Foreskin fibroblast (primary cell): ENCODE measurements at places on chromosomes 16 and 17.

- no peak for DNase-seq
Observed at GRCh38 chr17:78558989-78559388, 18.2 kb downstream of the DNAH17 start.

GRCh38 chr17:49195751-49196150 is 14.6 kb downstream of the GNGT2 start:
- no peak for DNase-seq

- peak; percentile 87 for DNase-seq
Observed at GRCh38 chr17:8057691-8058114, 18.8 kb downstream of the ALOX15B start.

DNA sequence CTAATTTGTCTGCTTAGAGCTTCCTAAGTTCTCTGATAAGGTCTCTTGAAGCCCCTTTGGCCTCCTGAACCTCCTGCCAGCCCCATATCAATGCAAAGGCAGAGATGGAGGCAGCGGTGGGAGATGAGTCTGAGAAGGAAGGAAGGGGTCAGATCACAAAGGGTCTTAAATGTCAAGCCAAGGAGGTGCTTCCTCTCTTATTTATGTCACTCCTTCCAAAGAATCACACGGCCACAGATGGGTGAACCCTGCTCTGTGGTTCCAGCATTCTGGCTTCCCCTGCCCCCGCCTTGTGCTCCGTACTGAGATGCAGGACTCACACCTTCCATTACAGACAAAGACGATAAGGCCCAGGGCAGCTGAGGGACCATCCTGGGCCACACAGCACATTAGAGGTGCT is 96.3 kb downstream of the GSG1L start:
- DNase-seq = no peak

DNA sequence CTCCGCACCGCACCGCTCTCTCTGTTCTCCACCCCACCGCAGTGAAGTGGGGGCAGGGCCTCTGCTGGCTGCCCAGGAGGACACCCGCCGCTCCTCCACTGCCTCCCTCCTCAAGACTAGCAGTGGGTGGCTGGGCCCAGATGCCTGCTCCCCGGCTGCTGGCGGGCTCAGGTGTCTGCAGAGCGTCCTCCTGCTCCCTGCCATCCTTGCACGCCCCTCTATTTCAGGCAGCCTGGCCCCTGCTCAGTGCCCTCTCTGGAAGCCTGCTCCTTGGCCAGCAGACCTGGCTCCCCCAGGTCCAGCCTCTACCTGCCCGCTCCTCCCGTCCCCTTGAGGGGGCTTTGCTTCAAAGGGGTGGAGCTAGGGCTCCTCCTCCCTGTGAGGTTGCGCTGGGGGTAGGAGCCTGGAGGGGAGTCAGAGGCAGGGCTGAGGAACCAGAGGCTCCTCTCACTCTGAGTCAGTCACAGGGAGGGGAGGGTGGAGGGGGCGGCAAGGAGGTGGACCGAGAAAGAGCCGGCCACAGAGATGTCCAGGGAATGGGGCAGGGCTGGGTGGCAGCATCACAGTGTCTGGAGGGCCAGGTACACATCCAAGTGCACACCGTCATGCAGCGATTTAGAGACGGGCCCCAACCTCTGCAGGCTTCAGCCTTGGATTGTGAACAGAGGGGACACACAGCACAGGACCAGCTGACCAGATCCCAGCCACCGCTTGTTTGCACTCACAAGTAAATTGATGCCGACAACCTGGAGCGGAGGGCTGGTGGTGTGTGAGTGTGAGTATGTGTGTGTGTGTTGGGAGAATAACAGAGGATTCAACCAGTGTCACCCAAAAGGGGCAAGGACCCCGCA is 9.8 kb upstream of the TMEM92 start:
- peak; percentile 66 for DNase-seq

DNA sequence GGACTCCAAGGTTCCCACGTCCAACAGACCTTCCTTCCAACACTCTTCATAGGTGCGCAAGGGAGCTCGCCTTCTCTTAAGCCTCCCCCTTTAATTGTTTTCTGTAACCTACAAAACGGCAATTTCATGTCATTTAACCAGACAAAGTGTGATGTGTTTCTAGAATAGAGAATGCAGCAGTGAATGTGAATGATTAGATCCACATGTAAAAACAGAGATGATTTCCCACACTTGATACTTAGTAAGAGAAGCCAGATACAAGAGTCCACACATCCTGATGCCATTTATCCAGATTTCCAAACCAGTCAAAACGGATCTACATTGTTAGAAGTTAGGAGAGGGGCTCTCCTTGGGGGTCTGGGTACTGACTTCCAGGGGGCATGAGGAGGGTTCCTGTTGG is 89.3 kb downstream of the IRF8 start:
- DNase-seq = no peak

DNA sequence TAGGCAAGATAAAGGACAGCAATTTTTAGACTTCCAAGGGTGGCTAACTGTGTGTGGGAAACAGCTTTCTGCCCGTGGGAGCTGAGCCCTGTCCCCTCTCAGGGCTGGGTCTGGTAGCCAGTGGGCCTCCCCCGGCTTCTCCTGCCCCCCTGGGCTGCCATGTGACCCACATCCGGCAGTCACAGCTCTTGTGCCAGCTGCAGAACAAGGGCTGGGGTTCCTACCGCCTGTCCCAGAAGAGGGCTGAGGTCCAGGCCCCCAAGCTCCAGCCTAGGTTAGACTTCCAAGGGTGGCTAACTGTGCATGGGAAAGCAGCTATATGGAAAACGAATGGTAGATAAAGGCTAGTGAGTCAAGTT is 6.1 kb downstream of the GAST start:
- no peak for DNase-seq

DNA sequence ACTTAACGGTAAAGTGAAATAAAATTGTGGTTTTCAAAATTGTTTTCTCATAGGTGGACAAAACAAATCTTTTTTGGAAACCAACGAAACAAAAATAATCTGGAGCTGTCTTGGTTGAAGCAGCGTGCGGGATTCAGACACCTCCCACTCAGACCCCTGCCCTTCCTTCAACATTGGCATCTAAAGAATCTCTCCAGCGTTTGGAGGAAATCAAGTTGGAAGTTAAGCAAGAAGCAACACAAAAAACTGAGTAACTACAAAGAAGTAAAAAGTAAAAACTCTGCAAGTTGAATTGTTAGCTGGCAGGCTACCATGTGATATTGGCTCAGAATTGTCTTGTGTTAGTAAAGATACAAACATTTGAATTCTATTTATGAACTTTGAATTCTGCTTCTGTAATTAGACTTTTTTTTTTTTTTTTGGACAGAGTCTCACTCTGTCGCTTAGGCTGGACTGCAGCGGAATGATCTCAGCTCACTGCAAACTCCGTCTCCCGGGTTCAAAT is 361.0 kb upstream of the PMFBP1 start:
- DNase-seq = no peak

GRCh38 chr17:66585472-66585871 is 249.4 kb upstream of the CACNG5 start:
- no peak for DNase-seq

DNA sequence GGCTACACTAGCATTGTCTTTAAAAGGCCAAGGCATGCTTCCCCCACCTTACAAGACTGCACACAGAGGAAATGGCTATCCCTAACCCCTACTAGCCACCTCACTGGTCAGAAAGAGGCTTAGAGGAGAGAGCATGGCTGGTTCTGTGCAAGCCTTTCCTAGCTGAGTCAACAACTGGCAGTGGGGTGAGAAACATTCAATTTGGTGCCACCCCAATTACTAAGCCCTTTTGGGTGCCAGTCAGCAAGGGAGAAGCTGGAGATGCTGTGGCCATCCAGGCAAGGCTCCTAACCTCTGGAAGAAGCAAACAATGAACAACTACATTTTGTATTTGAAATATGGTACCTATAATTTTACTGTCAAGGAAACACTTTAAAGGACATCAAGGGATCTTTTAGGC is 4.7 kb upstream of the KAT7 start:
- DNase-seq = no peak

GRCh38 chr16:74015953-74016352 is 280.7 kb upstream of the PSMD7 start:
- DNase-seq = no peak

DNA sequence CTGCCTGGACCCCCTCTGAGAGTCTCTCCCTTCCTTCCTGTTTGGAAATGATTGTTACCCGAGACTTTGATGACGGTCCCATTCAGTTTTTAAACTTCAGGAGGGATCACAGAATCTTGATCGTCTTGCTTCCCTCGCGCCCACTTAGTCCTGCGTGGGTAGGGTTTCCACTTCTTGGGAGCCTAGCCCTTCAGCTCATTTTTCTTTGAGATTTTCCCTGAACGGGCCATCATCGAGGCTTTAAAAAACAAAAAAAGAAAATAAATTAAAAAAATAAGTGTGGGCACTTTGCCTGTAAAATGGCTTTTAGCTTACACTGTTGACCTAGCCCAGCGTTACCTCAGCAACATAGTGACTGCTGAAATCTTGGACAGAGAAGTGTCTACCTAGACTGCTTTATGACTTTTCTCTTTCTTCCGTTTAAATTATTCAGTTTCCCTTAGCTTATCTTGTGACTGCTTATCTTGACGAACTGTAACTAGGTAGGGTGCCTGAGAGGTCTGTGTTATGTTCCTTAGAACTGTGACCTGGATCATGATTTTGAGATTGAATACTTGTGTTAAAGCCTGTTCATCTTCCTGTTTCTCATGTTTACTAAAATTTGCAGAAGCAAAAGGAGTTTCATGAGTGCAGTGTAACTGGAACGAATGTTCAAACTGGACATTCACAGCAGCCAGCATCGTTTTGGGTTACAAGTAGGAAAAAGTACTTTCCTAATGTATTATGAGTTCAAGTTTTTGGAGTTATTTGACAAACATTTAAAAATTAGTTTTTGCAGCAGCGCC is 874 bp downstream of the WWP2 start:
- peak; percentile 54 for DNase-seq

DNA sequence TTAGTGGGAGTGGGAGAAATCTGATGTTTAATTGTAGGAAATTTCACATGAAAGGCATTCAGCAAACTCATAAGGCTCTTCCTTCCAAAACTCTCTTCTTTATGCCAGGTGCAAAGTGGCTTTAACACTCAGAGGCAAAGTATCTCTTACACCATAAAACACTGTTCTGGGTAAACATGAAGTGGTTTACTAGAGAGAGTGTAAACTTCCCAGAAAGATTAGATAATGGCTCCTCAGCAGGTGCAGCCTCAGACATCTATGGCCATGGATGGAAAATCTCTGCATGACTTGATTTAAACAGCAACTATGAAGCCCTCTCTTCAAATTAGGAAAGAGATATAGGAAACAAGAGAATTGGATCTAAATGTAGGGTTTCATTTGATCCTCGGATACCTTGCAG is 583.1 kb upstream of the SALL1 start:
- DNase-seq = no peak

DNA sequence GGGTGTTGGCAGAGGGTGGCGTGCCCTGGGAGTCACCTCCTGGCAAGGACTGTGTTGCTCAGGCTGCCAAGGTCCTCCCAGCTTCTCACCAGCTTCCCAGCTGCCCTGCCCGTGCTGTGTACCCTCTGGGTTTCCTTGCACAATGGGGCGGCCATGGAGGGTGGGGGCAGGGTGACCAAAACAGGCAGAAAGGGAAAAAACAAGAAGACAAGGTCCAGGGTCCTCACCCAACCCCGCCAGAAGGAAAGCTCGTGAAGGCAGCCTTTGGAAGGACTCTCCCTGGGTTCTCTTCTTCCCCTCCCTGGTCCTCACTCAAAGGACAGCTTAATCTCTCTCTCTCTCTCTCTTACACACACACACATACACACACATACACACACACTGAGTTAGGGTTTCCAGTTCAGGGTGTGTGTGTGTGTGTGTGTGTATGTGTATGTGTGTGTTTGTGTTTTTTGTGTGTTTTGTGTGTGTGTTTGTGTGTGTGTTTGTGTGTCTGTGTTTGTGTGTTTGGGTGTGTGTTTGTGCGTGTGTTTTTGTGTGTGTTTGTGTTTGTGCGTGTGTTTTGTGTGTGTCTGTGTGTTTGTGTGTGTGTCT is 2.0 kb downstream of the SLC13A5 start:
- no peak for DNase-seq

DNA sequence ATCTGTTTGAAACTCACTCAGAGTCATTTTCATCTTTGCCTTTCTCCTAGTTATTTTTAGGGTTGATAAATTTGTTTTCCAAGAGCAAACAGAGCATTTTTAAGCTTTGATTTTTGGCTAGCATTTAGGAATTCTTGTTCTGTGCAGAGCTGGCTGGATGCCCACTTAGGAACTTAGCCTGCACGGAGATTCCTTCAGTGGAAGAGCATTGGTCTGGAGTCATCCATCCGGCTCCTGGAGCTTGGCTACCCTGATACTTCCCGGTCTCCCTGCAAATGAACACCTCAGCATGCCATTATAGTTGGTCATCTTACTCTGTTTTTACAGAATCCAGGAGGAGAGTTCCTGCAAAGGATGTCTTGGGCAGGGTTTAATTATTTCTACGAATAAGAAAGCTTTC is 57.1 kb downstream of the SPECC1 start:
- peak; percentile 83 for DNase-seq

- DNase-seq = no peak
Observed at GRCh38 chr17:10051112-10051511, 146.0 kb upstream of the RCVRN start.

- peak; percentile 71 for DNase-seq
Observed at GRCh38 chr17:29102741-29103181, 59.8 kb downstream of the PIPOX start.

DNA sequence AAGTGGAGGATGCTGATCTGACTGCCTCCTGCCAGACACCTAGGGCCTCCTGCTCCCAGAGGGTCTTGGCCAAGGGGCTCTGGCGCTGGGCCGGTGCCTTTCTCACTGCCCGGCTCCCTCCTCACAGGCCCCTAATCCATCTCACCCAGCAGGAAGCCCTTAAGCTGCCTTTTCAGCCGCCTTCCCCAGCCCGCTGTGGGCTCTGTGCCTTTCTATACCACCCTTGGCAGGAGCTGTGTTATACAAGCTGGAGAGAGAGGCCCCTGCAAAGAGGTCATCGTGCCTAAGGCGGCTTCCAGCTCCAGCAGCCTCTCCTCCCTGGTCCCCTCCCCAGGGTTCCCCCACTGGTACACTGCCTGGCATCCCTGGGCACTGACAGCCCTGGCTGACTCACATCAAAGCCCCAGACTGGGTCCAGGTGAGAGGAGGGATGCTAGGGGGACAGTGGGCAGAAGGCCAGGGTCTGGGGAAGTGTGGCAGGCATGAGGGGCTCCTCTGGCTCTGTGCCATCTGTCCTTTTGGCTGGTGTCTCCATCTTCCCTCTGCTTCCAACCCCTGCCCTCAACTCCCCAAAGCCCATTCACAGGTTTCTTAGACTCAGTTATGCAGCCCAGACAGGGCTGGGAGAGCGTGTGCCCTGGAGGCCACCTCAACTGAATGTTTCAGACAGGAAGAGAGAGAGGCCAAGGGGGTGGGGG is 15.3 kb upstream of the FZD2 start:
- no peak for DNase-seq

DNA sequence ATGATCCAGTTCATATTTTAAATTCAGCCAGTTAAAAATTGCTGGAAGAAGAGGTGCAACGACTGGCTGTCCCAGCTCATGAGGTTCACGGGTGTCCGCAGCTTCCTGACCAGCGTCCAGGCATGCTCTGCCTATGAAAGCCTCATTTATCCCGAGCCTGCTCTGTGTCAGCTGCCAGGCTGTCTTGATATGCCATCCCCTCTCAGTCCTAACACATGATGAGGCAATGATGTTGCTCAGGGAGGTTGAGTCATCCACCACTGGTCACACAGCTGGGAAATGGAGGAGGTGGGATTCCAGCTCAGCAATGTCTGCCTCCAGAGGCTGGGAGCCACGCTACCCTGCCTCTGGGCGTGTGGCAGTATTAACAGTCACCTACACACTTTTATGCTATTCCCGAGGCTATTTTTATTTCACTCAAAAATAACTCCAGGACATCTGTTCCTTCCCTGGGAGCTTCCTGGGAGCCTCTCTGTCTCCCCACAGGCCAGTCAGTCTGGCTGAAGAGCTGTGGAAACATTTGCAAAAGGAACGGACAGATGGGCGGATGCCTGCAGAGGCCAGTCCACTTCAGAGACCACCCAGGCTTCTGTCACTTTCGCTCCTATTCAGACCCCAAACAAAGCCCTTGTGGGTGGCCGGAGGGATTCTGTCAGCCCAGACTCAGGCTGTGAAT is 22.5 kb downstream of the RAB11FIP4 start:
- DNase-seq = peak; percentile 81
